ENCODE measurements at places on chromosomes 13 and 19.

DNA sequence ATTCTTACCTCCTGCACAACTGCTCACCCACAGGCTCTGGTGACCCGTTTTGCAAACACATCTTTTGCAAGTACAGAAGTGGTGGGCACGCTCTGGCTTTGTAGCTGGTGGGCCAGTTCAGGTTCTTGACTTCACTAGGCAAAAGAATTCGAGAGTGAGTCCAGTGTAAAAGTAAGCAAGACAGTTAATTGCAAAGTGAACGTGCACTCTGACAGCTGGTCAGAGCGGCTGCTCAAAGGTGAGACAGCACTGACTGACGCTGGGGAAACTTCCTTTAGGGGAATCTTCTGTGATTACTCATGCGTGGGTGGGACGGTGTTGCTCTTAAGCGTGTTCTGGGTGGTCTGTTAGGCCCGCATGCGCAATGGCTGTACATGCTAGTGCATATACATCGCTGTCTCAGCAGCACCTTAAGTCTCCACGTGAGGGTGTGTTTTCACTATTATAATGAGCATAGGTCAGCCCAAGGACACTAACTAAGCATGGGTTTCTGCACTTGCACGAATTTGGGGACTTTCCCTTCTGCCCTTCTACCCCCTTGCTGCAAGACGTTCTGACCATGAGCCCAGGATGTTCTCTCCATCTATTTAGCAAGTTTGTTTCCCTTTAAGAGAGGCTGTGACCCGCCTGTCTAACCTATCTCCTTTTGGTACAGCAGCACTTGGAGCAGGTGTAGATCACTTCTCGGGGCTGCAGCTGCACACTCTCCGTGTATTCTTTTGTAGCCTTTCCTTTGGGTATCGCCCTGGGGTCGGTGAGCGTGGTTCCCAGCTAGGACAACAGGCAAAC, 30.2 kb upstream of the CD33 start:
- no peak for DNase-seq

DNA sequence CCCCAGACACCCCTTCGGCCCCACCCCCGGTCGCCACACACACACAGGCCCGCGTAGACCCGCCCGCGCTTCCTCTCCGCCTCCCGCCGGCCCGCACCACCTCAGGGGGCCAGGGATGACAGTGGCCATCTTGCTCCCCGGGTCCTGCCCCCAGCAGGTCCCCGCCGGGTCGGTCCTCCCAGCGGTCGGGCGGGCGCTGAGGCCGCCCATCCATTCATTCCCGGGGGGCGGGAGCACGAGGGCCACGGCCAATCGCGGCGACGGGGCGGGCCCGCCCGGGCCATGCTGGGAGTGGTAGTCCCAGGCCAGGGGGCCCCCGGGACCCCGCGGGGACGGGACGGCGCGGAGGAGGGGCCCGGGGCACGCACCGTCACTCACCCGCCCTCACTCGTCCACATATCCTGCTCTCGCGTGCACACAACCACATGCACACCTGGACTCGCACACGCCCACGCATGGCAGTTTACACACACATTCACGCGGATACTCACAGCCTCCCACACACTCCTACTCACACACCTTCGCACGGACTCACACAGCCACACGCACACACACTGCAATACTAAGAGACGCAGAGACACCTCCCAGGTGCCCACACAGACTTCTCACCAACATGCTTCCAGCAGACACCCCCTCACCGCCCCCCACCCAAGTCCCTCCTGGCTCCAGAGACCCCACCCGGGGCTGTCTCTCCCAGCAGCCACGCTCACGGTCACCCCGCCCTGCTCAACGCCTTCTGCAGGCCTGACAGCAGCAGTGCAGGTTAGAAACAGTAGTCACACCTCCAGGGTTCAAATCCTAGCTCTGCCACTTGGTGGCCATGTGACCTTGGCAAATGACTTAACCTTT, at the start of gene DPF1:
Gene DPF1 (minus strand): TSS at position 209 of the 849 bp plus-strand sequence. CDS start 80 bp downstream, at position 129.
- DNase-seq = peak; percentile 70

- no peak for DNase-seq
Measured at GRCh38 chr13:109196948-109197347, 567.5 kb downstream of the MYO16 start.

GRCh38 chr13:20400774-20401173, 124.9 kb downstream of the CRYL1 start:
- DNase-seq = no peak

GRCh38 chr19:55391191-55391670, 5.5 kb downstream of the RPL28 start:
- DNase-seq = no peak

GRCh38 chr13:50722440-50723125, 120.9 kb downstream of the DLEU7 start:
- no peak for DNase-seq

- peak; percentile 38 for DNase-seq
Measured at GRCh38 chr19:13597640-13598039, 91.4 kb upstream of the CACNA1A start.

Data from large intestine (tissue), 12 donors.